ENCODE measurements at places on chromosomes 11 and 22. TPM values are rescaled to one million over a fixed set of nuclear protein-coding genes. Genes with fewer than 3 reads are reported as not detected.

RNF121 gene
- 23.2 TPM for total RNA-seq

PGA5 gene
- not detected for total RNA-seq

KLHL35 gene
- total RNA-seq: 2.7 TPM

POLD3 gene
- total RNA-seq: 17.0 TPM

KIRREL3 gene
- 1.6 TPM for total RNA-seq

OR8G1 gene
- 0.43 TPM for total RNA-seq

FREY1 gene
- total RNA-seq: 2.2 TPM

MPZL2 gene
- 2.9 TPM for total RNA-seq

LRRC74B gene
- total RNA-seq: not detected

CAVIN3 gene
- total RNA-seq: 219 TPM

KCNK4 gene
- 0.11 TPM for total RNA-seq

CDCA5 gene
- total RNA-seq: 5.4 TPM

SCO2 gene
- total RNA-seq: 2.5 TPM

TSKU gene
- total RNA-seq: 19.5 TPM

NRGN gene
- 0.65 TPM for total RNA-seq

SSRP1 gene
- total RNA-seq: 53.3 TPM

EMID1 gene
- 0.76 TPM for total RNA-seq

GNAZ gene
- 4.3 TPM for total RNA-seq

PHF5A gene
- total RNA-seq: 31.3 TPM

AIFM3 gene
- total RNA-seq: 0.52 TPM

GNG3 gene
- total RNA-seq: not detected

OVOL1 gene
- total RNA-seq: not detected

GPHA2 gene
- not detected for total RNA-seq

NXPE1 gene
- 0.11 TPM for total RNA-seq

MUC15 gene
- total RNA-seq: not detected

OR52E1 gene
- total RNA-seq: not detected

IGLL1 gene
- not detected for total RNA-seq

PDE2A gene
- total RNA-seq: 0.22 TPM

FADS3 gene
- total RNA-seq: 60.9 TPM

AGBL2 gene
- total RNA-seq: 0.78 TPM

NTM gene
- total RNA-seq: 11.8 TPM

MRGPRF gene
- total RNA-seq: 26.2 TPM

NF2 gene
- 120 TPM for total RNA-seq

BDNF gene
- 5.0 TPM for total RNA-seq

NOX4 gene
- 0.13 TPM for total RNA-seq

DEFB108B gene
- not detected for total RNA-seq

BATF2 gene
- total RNA-seq: 1.4 TPM

NECTIN1 gene
- total RNA-seq: 4.6 TPM

AMOTL1 gene
- 39.7 TPM for total RNA-seq

GSTT2B gene
- 1.7 TPM for total RNA-seq

TRIM68 gene
- total RNA-seq: 12.3 TPM

PHETA2 gene
- total RNA-seq: 23.1 TPM

RBM4 gene
- total RNA-seq: 86.1 TPM

OSBPL5 gene
- 42.9 TPM for total RNA-seq

MFRP gene
- not detected for total RNA-seq

MUC5AC gene
- total RNA-seq: not detected

CRYBB2 gene
- total RNA-seq: not detected

CASP5 gene
- not detected for total RNA-seq

OR52N4 gene
- total RNA-seq: not detected

PDGFB gene
- 0.32 TPM for total RNA-seq

C11orf86 gene
- not detected for total RNA-seq

MS4A3 gene
- total RNA-seq: not detected

HEPHL1 gene
- not detected for total RNA-seq

GGTLC3 gene
- not detected for total RNA-seq

TOMT gene
- total RNA-seq: not detected

GRAMD1B gene
- total RNA-seq: 7.2 TPM

All from articular chondrocyte of knee joint (primary cell).